ENCODE measurements at places on chromosomes 3 and 15.

DNA sequence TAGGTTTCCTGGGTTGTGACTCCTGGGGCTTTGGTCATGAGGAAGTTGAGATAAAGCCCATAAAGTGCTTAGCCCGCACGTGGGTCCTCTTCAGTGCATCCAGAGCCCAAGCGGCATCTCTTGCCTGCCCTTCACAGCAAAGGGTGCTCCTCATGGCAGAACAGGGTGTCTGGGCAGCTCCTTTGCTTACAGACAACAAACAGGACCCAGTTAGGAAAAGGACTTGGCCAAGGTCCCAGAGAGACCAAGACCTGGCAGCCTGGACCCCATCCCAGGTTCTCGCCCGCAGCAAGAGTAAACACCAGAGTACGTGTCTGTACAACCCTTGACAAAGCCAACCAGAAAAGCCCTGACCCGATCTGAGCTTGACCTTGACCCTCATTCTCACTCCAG is 27.0 kb downstream of the ALS2CL start:
- no peak for DNase-seq

- no peak for DNase-seq
Observed at GRCh38 chr3:134992180-134992579, 197.1 kb downstream of the EPHB1 start.

GRCh38 chr3:119297169-119297568 is 3.0 kb downstream of the ARHGAP31 start:
- no peak for DNase-seq

DNA sequence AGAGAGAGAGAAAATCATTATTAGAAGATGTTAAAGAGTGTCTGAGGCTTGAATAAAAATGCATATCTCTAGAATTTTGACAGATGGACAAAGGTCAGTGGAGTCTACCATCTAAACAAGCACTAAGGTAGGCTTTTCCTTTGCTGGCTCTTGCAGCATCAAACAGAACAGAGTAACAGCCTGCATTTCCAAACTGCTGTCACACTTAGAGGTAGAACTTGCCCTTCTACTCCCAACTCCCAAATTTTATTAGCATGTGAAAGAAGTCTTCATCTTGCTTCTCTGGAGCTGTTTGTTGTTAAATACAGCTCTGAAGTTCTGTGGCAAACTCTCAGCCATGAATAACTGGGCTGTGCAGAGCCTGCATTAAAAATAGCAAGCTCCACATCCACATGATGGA is 4.1 kb upstream of the MB21D2 start:
- DNase-seq, result no peak

DNA sequence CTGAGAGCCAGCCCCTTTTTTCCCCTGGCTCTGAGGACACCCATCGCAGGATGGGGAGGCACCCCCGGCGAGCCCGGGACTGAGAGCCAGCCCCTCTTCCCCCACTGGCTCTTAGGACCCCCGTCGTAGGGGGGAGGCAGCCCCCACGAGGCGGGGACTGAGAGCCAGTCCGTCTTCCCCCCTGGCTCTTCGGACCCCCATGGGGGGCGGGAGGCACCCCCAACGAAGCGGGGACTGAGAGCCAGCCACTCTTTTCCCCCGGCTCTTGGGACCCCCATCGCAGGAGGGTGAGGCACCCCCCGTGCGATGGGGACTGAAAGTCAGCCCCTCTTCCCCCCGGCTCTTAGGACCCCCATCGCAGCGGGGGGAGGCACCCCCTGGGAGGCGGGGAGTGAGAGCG is 36.8 kb upstream of the SSUH2 start:
- no peak for DNase-seq

DNA sequence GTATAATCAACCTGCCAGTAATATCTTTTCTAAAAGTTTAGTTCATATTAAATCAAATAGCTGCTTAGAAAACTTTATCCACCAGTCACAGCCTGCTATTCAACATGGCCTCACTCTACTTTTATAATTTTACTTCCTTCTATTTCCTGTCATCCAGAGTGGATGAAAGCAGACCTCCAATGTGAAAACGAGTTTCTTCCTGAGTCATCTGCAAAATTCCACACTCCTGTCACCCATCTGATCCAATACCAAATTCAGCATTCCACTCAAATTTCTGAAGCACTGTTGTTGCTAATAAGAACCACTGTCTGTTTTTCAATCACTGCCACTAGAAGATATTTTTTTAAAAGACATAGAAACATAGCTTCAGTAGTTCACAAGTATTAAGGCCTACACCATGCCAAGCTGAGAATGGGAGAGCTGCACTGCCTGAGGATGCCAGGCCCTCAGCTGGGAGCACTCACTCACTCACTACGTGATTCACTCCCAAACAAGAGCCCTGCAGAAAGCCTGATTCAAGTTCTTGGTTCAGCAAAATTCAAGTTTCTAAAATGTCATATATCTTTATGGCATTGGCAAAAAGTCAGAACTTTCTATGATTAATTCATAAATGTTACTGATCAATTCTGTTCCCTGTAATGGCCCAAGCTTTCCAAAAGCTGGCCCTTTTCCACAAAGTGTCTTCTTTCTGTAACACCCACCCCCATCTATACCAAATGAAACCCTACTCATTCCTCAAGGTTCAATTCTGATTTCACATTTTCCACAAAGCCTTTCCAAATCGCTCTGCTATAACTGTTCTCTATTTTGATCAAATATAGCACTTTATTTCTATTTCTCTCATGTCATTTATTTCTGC is 82.9 kb downstream of the FSIP1 start:
- DNase-seq, result no peak

DNA sequence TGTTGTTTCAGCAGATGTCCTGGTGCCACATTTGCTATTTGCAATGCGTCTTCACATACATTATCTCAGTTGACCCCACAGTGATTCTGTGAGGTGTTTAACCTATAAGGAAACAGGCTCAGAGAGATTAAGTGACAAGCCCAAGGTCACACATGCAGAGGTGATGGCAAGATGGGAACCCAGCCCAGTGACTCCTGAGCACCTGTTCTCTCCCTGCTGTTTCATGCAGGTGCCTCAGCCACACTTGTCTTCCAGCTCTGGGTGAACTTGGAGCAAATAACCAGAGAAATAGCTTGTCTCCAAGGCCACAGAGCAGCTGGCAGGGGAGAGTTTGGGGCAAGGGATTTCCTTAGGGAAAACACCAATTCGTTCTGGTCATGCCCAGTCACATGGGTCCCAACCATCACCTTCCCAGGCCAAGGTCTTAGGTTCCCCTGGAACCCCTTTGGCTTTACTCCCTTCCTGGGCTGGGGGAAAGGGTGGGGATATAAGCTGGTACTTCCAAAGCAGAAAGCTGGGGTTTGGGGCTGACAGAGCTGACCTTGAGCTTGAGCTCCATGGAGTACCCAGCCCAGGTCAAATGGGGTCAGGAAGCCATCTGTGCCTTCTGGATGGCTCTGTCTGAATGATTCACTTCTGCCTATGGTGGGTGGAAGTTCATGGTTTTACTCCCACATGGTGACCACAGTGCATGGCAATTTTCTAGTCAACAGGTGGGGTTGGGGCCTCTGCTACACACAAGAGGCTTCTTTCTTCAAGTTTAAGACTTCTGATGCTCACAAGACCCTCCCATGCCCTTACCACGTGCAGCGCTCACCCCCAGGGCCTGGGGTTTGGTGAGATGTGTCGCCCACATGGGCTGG is 22.4 kb downstream of the LIPC start:
- DNase-seq, result no peak
